Fibroblast of skin of left quadriceps (primary cell): ENCODE measurements at places on chromosomes 3 and 15.

DNA sequence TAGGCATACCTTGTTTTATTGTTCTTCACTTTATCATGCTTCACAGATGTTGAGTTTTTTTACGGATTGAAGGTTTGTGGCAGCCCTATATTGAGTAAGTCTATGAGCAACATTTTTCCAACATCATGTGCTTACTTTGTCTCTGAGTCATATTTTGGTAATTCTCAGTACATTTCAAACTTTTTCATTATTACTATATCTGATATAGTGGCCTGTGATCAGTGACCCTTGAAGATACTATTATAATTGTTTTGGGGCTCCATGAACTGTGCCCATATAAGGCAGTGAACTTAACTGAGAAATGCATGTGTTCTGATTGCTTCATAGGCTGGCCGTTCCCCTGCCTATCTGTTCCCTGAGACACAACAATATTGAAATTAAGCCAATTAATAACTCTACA lies 42.8 kb upstream of the NSMCE3 start:
- DNase-seq: peak; percentile 59

DNA sequence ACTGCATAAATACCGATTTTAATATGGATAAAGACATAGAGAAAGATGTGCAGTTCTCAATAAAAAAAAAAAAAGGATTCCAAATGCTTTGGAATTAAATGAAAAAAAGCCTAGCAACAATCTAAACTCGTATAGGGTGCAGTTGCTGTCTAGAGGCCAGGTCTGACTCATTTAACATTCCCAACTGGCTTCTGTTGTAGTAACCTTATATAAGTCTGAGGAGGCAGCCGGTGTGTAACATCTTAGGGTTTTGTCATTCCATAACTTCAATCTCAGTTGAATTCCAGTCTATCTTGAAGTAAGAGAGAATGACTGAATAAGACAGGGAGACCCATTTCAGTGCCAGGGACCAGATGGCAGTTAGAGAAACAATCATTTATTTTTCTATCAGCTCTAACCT lies 6.5 kb downstream of the PDCD10 start:
- DNase-seq: peak; percentile 32

- DNase-seq: no peak
Measured at GRCh38 chr3:46416125-46416810, 9.2 kb downstream of the CCRL2 start.

GRCh38 chr15:41560572-41560874 lies 1.5 kb downstream of the TYRO3 start:
- DNase-seq: no peak

- DNase-seq: no peak
Measured at GRCh38 chr15:38454696-38455090, 766 bp downstream of the FAM98B start.

DNA sequence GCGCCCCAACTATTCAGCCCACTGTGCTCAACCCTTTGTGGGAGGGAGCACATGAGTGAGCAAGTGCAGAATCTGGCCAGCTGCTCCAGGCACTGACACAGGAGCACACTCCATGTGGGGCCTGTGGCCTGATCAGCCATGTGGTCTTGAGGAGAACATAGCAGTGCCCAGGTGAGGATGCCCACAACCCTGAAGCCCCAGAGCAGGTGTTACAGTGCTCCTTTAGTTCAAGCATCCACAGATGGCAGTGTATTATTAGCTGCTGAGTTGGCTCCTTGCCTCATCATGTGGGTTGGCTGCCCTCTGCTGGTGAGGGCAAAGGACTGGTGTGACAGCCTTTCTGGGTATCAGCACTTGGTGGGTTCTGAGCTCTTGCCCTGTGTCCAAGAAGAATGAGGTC lies 1588.2 kb downstream of the SI start:
- peak; percentile 1 for DNase-seq

GRCh38 chr3:164418414-164418813 lies 659.9 kb downstream of the SI start:
- no peak for DNase-seq

DNA sequence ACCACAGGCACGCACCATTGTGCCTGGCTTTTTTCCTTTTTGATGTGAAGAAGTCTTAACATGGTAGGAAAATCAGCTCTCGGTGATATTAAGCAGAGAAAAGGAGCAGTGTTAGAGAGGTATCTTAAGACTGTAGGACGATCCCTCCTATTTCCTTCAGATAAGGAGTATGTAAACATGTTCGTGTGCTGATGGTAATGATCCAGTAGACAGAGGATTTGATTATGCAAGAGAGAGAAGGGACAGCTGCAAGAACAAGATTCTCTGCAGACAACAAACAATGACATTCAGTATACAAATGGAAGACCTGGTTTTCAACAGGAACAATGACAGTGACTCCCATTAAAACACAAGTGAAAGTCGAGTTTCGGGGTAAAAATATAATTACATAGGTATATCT lies 95.1 kb upstream of the MELTF start:
- no peak for DNase-seq

GRCh38 chr15:41336549-41336948 lies 3.9 kb downstream of the NUSAP1 start:
- no peak for DNase-seq

DNA sequence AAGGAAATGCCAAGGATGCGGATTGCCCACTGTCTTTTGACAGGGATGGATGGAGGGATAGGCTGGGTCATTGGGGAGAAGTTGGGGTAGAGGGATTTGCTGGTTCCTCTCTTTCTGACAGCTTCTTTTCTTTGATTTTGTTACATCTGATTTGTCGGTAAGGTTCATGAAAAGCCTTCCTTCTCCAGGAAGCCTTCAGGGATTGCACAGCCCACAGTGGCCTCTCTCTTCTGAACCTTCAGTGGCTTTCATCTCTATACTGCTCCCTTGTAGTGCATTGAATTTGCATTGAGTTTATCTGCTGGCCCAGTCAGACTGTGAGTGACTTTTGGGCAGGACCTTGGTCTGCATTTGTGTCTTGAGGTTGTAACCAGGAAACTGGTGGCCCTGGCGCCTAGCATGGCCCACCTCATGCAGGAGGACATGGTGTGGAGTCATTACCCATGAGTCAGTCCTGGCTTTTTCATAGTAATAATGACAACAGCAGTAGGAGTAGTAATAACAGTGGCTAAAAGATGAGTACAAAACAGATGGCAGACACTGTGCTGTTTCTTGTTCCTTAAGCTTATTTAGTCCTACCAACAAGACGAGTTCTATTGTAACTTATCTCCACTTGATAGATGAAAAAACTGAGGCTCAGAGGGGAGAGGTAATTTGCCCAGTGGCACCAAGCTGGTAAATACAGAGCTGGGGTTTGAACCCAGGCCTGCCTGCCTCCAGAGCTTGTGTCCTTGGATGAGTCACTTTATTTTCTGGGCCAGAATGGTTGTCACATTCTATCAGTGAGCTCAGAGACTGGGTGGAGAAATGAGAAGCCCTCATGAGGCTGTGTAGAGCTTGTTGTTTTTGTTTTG lies 28.4 kb downstream of the SMAD6 start:
- DNase-seq: no peak

DNA sequence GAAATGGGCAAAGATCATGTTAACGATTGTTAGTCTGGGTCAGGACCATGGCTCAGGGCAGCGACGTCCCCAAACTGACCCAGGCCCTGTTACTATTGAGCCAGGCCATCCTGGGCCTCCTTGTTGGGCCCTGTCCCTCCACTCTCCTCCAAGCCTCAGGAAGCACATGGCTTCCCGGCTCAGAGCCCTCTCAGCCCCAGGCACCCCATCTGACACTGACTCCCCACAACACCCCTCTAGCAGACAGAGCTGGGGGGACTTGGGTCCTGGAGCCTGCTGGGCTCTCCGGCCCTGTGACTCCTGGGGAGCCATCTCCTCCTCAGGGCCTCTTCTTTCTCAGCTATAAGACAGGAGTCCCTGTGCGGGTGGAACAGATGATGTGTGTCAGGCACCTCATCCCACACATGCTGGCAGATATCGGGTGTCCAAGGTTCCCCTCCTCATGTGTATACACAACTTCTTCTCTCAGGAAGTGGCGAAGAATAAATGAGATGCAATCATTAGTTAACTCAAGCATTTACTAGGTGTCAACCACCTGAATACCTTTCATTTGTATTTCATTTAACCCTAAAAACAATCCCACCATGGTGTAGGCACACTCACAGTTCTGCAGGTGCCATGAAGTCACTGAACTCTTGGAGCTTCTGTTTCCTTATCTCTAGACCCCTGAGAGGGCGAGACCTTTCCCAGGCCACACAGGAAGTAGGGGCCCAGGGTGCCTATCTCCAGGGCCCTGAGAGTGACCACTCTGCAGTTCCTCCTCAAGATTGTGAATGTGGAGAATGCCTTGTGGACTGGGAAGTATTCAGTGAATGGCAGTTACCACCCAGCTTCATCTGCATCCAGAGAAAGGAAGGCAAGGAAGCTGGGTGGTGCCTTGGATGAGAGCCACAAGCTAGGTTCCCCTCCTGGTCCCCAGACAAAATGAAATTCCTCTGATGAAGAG lies 282.5 kb upstream of the TLE3 start:
- DNase-seq: no peak

DNA sequence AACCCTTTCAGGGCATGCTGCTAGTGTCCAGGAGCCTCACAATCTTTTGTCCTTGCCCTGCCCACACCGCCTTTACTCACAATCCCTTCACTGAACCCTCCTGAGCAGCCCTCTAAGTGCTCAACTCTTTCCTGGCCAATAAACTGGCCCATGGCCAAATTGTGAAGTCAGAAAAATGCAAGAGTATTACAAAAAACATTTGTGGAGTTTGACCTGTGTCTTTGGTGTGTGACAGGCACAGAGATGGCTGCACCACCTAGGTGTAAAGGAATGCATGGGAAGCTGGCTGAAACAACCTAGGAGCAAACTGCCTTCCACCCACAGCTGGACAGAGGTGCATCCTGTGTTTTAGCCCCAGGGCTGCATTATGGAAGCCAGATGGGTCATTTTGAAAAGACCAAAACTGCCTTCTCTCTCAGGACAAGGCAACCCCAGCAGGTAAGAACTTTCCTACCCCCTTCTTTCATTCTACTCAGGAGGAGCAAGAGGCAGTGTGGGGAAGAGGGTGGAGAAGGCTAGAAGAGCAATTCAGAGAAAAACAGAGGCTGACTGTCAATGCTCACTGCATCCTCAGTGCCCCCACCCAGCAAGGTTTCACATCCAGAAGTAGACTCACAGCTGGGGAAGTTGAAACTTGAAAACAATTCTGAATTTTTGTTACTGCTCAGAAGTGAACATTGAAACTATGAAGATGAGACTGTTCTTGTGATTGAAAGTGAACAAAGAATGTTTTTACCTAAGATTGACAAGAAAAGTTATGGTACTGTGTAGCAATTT lies 78.6 kb downstream of the TRIM42 start:
- DNase-seq: no peak

DNA sequence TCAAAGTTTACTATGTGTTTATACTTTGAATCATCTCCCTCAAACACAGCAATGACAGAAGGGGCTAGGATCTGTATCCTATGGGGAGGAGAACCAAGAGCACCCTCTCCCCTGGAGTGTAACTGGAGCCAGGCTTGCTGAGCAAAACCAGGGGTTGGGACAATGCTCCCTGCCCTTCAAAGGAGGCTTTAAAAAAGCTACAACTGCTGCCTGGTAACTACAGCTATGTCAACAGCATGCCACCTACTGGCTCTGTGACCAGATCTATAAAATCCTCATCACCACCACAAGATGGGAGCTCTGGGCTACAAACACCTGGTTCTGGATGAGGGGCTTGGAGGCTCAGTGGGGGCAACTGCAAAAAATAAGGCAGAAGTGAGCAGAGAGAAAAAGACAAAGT lies 61.9 kb downstream of the ANO10 start:
- DNase-seq: no peak

DNA sequence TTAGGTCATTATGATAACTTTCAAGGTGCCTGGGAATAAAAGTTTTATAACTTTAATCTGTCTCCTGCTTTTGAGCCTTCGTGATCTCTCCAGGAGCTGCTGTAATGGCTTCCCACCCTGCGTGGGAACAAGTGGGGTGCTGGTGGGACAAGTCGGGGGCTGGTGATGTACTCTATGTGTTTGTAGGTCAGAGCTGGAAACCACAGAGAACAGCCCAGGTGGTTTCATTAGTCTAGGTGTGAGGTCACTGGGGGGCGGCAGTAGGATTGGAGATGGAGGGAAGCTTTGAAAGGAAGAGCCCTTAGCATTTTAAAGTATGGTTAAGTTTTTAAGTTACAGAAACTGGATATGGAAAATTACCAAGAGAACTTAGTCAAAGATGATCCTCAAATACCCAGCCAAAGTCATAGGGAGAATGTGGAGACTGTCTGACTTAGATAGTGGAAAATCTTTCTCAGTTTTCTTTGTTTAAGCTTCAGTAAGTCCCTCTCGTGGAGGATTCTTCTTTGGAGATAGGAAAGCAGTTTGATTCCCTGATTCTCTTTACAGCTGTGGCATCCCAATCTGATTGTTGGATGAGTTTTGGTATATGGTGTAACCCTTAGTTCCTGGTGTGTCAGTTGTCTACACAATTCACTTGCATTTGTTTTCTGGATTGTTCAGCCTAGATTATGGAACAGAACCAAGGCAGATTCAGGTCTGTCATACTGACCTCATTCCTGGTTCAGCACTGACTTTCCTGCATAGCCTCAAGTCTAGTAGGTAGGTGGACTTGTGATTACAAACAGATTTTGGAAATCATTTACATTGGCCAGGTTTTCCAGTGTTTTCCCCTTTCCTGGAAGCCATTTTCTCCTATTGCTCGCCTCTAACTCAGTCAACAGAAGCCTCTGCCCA lies 115.6 kb downstream of the FNDC3B start:
- no peak for DNase-seq

DNA sequence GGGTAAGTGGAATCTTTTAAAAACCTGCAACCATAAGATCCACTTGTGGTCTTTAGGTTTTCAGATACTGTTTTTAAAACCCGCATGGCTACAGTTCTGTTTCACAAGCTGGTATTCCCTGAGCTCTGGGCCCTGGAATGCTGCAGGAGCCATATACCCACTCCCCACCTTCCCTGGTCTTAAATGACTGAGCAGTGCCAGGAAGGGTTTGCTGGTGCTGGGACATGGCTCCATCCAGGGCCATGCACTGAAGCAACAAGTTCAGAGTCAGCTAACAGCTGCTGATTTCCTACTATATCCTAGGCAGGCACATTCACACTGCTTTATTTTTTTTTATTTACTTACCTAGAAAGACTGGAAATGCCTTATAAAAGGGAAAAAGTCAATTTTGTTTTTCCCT lies 77.3 kb downstream of the HCN4 start:
- no peak for DNase-seq

- peak; percentile 33 for DNase-seq
Measured at GRCh38 chr3:125589547-125590122, 5.7 kb downstream of the OSBPL11 start.

DNA sequence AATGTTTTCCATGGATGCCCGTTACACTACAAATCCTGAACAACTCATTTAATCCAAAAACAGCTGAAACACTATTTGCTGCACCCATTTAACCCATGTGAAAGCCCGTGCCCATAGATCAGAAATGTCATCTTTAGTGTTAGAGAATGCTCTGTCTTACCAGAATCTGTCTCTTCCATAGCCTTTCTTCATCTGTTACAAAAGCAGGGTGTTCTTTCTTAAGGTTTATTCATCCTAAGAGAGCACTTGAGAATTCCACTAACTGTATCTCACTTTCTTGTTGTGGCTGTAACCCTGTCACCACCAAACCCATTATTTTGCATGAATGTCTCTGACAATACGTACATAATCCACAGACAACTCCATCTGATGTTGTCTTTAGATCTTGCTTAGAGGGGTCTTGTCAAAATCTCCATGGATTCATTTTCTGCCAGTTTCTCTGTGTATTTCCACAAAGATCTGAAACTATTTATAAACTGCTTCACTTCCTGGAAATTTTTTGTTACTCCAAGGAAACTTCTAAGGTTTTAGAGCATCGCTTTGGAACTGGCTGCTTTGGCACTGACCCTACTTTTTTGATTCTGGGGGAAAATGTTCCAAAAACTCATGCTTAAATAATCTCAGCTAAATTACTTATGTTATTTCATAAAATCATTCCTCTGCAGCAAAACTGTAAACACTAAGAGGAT lies 167.8 kb upstream of the CCDC54 start:
- DNase-seq: no peak
